NCI-H69 (cell line): ENCODE measurements at places on chromosomes 16 and 17.
A peak's percentile ranks its signal among the peaks of the same experiment; 100 is the strongest.

- DNase-seq = peak; percentile 65
These were observed 382 bp downstream of the PITPNA start for GRCh38 chr17:1562176-1562643.

DNA sequence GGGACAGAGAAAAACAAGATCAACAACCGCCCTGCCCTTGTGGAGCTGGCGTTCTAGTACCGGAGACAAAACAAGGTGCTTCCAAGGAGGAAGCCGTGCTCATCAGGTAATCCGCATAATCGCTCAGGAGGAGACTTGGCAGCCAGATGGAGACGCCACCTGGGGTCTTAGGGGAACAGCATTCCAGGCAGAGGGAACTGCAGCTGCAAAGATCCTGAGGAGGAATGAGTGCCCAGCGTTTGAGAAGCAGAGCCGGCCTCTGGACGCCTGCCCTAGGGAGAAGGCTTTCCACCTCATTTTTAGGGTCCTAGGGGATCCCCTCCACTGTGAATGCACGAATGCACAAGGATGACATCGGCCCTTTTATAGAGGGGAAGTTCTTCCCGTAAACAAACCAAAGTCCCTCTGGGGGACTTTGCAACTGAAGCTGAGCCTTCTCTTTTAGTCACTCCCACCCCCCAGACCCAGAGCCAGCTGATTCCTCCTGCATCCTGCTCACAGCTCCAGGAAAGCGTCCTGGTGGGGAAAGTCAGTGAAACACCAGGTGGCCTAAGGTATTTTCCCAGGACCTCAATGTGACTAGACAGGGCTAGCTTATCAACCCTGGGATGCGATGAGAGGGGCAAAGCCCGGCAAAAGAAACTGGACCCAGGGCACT lies 13.2 kb upstream of the MPRIP start:
- DNase-seq = peak; percentile 86

DNA sequence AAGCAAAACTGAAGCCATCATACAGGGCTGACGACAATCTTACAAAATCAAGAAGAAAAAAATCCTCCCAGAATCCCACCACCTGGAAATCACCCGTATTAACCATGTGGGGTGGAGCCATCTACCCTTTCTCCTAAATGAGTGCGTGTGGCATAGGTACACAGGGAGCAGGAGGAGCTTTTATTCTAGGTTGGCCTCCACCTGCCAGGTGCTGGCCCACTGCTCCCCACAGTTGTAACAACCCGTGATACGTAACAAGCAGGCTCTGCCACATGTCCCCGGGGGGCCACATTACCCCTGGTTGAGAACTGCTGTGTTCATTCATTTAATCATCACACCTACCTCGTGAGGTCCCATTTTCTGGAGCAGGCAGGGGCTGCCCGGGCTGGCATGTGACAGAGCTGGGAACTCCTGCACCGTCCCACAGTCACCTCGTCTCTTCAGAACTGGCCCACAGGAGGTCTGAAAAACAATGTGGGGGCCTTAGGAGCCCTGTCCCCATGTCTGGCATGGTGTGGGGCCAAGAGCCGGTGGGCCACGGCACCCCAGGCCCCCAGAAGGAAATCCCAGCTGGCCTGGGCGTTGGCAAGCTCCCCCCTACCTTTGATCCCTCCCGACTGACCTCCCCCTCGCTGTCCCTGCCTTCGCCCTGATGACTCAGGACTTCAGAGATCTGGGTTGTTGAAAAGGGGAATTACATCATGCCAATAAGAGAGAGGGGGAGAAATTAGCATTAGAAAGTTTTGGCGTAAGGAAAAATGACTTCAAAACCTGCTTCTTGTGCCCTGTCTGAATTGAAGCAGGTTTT lies 12.9 kb downstream of the CMIP start:
- DNase-seq = no peak

GRCh38 chr17:61833536-61834193 lies 29.7 kb downstream of the BRIP1 start:
- peak; percentile 40 for DNase-seq

DNA sequence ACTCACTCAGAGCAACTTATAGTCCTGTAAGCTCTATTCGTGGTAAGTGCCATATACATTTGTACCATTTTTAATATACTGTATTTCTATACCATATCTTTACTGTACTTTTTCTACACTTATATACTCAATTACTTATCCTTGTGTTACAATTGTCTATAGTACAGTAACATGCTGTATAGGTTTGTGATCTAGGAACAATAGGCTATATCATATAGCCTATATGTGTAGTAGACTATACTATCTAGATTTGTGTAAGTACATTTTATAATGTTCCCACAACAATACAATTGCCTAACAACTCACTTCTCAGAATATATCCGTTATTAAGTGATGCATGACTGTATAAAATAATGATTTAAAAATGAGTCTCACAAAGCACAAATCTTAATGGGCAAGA lies 123.3 kb upstream of the NACA2 start:
- no peak for DNase-seq

GRCh38 chr17:63961355-63962212 lies 11.1 kb downstream of the SCN4A start:
- DNase-seq = peak; percentile 92

DNA sequence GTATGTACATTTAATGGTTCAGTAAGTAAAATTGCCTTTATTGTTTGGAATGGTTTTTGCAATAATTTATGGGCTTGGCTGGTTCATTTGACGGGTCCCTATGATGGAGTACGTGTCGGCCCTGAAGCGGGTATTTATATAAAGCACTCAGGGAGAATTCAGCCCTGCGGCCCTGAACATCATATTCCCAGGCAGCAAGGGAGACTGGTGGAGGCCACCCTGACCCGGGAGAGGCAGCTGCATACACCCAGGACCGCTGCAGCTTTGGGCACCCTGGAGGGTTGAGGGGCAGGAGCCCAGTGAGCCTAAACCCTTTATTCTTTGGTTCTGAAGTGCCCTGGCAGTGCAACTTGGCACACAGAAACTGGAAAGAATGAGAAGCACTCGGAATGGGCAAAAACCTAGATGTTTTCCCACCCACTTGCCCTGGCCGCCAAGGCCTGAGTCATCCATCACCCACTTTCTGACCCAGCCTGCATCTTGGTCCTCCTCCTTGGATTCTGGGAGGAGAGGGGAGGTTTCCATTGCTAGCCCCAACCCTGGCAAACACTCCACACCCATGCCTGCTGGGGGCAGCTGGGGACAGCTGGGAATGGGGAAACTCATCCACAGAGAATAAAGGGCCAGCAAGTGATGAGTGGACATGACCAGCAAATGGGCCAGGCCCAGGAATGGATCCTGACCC lies 162.2 kb upstream of the TNRC6C start:
- peak; percentile 46 for DNase-seq

GRCh38 chr17:4446326-4447071 lies 12.8 kb downstream of the SPNS3 start:
- no peak for DNase-seq

DNA sequence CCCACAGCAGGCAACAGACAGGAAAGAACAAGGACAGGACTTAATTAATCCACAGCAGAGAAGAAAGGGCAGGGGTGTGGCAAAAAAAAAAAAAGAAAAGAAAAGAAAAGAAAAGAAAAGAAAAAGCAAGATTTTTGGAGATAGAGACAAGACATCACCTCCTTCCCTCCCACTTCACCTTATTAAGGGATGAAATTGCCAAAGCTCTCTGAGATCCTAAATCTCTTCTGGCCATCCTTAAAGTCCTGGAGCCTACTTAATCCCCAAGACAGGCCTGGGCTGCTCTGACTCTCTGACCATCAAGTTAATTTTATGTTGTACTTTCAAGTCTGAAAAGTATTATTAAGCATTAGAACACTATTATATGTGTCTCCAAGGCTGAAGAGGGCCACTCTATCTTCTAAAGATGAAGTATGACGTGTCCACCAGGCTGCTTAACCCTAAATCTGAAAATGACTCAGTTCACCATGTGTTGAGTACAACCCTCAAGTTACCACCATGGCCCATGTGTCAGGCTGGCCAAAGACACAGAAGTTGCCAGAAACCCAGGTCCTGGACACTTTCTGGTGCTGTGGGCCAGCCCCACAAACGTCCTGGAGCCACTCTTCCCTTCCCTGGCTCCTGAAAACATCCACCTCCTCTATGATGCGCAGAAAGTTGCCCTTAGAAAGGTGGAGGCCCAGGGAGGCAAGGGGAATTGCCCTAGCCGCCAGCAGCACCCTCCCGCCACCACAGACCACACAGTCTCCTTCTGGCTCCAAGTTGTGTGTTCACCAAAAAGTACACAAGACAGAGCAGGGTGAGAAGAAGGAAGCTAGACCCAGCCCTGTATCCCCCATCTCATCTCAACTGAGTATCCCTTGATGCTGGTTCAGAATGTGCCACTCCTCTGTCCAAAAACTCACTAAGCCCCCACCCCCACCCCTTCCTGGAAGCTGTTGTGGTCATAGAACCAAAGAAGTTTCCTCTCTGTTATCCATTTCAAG lies 2.7 kb downstream of the SOCS1 start:
- no peak for DNase-seq

DNA sequence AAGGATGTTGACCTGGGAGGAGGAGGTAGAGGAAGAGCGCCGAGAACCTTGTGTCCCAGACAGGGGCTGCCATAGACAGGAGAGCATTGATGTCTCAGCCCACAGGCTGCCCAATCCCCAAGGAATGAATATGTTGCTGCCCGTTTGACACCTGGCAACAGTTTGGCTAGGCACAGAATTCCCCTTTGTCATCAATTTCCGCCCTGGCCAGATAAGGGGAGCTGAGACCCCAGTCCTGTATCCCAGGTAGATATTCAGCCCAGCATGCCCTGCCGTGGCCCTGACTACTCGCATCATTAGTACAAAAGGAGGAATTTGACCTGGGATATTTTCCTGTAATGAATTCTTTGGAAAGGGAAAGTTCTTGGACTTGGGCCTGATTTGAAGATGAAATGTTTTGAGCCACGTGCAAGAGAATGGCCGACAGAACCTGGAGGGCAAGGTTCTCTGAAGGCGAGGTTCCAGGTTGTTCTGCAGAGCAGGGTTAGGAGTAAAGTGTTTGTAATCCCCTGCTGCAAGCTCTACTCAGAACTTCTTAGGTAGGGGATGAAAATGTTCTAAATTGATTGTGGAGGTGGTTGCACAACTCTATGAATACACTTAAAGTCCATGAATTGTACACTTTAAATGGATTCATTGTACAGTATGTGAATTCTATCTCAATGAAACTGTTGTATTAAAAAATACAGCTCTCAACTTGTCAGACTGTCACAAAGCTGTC lies 108.8 kb downstream of the SOCS1 start:
- no peak for DNase-seq

- DNase-seq = no peak
These were observed 6.4 kb downstream of the NECAB2 start for GRCh38 chr16:83974475-83974874.

DNA sequence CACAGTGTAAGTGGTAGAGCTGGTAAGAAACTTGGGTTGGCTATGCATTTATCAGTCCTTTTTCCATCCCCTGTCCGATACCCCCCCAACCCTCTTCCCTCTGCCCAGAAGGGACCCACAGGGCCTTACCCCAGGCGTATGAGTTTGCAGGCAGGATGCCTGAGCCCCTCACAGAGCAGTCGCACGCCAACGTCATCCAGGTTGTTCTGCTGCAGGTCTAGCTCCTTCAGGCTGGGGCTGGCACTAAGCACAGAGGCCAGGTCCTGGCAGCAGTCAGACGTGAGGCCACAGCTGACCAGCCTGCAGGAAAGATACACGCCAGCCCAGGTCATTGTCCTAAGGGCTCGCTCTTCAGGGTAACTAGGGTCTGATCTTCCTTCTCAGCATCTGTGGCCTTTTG lies 45.0 kb downstream of the NLRP1 start:
- DNase-seq = no peak

- no peak for DNase-seq
These were observed 227.3 kb downstream of the COPRS start for GRCh38 chr17:31631766-31632165.

GRCh38 chr16:54602666-54603065 lies 316.1 kb upstream of the IRX3 start:
- peak; percentile 85 for DNase-seq

DNA sequence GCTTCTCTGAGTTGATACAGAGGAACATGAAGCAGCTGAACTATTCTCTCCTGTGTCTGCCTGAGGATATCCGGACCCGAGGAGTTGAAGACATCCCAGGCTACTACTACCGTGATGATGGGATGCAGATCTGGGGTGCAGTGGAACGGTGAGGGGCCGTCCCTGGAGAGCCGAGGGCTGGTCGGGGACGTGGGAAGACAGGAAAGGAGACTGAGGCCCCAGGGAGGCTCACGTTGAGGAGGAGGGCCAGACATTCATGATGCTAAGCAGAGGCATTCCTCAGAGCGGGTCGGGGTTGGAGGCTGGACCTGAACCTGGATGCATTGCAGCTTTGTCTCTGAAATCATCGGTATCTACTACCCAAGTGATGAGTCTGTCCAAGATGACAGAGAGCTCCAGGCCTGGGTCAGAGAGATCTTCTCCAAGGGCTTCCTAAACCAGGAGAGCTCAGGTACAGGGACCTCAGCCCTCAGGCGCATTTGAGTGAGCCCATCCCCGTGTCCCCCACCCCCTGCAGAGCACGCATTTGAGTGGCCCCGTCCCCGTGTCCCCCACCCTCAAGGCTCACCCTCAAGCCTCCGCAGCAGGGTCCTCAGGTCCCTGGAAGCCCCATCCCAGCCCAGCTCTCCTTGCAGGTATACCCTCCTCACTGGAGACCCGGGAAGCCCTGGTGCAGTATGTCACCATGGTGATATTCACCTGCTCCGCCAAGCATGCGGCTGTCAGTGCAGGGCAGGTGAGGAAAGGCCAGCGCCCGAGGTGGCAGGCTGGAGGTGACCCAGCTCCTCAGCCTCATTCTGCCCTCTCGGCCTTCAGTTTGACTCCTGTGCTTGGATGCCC lies 8.3 kb downstream of the ALOX15B start:
- no peak for DNase-seq

DNA sequence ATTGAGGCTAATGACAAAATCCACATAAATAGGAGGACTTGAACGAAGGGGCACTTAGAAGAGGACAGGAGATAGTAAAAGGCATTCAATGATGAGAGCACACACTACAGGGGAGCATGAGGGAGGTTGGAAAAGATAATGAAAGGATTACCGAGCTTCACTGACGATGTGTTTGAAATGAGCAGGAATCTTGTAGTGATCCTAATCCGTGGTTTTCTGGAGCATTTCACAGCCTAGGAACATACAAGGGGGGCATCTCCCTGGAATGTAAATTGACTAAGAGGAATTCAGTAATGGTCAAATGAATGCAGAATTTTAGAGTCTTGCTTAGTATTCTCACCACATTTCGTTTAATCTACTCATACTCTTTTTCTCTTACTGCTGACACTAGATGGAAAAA lies 5.2 kb downstream of the ATMIN start:
- no peak for DNase-seq

- no peak for DNase-seq
These were observed 82.1 kb downstream of the VPS53 start for GRCh38 chr17:632560-632959.

DNA sequence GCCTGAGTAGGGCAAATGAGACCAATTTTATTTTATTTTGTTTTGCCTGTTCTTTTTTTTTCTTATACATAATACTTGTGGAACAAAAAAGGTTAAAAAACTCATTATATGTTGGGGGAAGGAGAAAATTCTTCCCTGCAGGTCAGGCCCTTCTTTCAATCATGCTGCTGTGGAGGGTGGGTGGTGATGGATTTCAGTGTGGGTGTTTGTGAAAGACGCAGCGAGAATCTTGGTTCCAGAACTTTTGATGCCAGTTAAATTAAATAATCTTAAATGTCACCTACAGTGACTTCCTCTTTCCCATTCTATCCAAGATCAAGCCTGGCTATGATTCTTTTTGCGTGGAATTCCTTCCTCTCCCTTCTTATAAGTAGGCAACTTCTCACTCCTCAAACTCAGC lies 595.8 kb upstream of the EEF2KMT start:
- DNase-seq = no peak

- DNase-seq = no peak
These were observed 116.9 kb downstream of the USP22 start for GRCh38 chr17:20925954-20926353.

GRCh38 chr16:57940382-57940966 lies 30.5 kb downstream of the CNGB1 start:
- no peak for DNase-seq
